Stimulated activated CD4-positive, alpha-beta T cell treated with anti-CD3 and anti-CD28 coated beads, Interleukin-4, amount 100 ng/mL, for 48 hours (primary cell): ENCODE measurements at places on chromosomes 12 and 14.
A peak's percentile ranks its signal among the peaks of the same experiment; 100 is the strongest.

GRCh38 chr14:75343911-75344310, 65.3 kb downstream of the FOS start:
- no peak for DNase-seq

DNA sequence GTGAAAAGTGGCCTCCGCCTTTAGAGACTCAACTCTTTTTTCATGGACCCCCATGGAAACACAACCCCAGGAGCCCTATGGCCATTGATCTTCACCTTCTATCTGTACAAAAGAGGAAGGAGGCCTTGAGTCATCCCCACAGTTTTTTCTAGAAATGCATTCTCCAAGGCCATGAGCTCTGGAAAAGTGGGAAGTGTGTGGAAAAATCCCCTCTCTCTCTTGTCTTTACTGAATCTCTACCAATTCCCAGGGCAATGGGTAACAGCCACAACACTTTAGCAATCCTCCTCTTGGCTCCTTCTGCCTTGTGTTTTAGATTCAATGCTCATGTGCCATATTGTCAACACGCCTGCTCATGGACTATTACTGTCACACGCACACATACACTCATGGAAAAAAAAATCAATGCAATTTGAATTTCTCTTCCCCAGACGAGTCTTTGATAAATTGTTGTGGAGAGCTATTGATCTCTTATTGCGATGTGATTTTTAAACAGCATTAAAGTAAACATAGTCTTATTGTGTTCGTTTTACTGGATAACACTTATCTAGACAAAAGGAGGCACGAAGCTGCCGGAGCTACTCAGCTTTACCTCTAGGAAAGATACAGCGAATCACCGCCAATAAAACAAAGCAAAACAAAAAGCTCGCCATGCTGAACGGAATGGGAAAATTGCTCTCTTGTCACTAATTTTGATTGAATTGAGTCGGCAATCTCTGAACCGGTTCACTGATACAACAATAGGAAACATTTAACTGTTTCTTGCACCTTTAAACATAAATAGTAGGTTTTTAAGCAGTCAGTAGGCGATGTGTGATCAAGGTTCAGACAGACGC, 260.3 kb downstream of the VRK1 start:
- no peak for DNase-seq

- no peak for DNase-seq
Measured at GRCh38 chr14:104441275-104442106, 138.1 kb upstream of the C14orf180 start.

DNA sequence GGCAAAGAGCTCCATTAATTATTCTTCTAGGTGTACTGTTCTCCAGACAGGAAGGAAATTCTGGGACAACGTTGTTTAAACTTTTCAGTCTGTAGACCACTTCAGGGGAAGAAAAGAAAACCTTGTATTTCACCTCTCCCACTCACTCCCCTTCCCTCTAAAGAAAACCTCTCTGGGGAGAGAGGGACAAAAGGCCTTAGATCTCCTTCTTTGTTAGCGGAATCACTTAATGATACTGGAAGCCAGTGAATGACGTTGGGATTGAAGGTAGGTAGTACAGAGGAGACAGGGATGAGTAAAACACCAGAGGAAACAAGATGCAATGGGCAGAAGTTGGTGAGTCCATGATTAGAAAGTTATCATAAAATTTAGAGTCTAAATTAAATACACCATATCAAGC, 38.7 kb upstream of the SGPP1 start:
- DNase-seq = no peak

DNA sequence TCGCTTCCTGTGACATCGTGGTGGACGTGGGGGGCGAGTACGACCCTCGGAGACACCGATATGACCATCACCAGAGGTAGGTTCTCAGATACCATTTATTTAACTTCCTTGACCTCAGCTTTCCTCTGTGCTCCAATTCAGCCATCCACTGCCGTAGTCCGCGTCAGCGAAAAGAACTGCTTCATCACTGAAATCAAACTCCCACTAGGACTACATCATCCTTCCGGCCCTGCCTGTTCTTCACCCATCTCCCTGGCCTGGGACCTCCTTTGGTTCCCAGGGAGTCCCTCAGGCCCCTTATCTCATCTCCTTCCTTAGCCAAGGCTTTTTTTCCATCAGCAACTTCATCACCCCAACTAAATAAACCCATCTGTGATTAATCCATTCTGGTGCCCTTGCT, 692 bp downstream of the MYG1 start:
- no peak for DNase-seq

DNA sequence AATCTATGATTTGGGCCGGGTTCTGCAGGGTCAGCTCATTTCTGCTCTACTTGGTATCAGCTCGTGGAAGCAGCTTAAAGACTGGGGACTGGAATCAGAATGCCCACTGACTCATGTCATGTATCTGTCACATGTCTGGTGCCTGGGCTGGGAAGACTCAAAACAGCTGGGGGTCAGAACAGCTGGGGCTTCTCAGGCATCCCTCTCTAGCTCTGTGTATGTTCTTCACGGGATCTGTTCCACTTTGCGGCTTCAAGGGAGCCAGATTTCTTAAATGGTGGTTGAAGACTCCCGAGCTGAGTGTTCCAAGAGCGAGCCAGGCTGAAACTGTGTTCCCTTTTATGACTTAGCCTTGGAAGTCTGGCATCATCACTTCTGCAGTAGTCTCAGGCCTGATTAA, 11.9 kb downstream of the AEBP2 start:
- no peak for DNase-seq

GRCh38 chr14:85528080-85528896, 1.7 kb upstream of the FLRT2 start:
- DNase-seq = no peak

DNA sequence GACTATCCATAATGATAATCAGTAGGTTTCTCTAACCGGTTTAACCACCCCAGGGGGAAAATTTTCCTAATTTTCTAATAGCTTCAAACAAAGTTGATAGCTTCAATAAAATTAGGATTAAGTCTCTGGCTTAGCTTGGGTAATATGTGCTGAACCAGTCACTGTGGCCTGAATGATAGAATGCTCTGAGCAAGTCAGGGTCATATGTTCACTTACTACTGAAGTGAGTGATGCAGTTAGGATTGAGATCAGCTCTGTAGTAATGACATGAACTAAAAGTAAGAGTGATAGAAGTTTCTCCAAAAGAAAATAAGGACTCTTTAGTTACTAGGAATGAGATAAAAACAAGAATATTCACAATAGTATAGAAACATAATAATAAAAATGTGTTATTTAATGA, 32.6 kb downstream of the ETNK1 start:
- no peak for DNase-seq

DNA sequence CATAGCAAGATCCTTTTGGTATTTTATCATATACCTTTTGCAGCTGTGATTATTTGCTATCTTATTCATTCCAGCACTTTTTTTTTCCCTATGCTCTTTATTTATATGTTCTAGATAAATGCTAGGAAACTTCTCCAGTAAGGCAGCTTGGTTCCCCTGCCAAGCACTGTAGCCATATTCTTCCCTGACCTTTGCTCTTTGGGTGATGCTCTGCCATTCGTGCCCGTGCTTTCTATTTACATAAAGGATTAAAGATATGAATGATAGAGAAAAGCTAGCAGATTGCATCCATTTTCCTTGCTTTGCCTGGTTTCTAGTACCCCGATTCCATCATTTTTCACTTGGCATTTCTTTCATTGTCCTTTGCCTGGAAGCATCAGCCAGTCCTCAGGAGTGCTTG, 42.2 kb downstream of the FNTB start:
- DNase-seq = no peak

DNA sequence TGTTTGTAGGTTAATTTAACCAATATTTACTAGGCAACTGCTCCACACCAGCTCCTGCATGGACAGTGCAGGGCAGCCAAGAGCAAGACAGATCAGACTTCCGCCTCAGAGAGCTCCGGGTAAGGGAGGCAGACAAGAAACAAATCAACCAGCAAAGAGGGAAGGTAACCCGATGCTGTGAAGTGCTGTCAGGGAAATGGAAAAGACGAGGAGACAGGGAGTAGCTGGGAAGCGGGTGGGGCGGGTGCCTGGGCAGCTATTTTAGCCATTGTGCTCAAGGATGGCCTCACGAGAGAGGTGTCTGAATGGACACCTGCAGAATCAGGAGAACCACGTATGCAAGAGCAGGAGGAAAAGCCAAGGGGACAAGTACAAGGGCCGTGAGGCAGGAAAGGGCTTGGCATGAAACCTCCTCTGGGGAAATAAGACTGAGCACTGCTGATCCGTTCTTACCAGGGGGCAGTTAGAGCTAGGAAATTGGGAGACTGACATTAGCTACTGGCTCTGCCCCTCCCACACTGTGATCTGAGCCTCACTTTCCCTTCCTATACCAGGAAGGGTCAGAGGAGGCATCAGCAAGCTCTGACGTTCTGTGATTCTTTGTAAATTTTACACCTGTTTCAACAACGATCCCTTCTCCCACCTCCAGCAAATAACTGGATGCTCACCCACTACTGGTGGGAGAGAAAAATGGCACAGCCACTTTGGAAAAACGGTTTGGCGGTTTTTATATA, 6.5 kb upstream of the TMEM119 start:
- no peak for DNase-seq

DNA sequence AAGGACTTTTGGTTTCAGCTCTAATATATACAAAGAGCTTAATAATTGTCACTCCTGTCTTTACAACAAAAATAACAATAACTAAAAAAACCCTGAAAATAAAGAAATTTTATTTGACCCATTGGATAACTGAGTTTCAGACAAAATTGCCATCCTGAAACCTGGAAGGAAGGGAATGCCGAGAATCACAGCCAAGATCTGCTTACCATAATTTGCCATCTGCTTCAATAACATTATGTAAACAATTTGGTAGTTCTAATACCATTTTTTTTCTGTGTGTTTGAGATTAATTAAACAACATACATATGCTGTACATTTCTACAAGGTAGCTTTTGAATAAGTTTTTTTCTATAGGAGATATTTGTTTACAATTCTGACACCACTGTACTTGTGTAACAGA, 596.3 kb upstream of the MGAT4C start:
- DNase-seq = no peak

GRCh38 chr14:104897330-104898194, 27.1 kb upstream of the PLD4 start:
- DNase-seq = no peak

GRCh38 chr12:89768586-89769482, 60.2 kb upstream of the ATP2B1 start:
- DNase-seq = peak; percentile 16

DNA sequence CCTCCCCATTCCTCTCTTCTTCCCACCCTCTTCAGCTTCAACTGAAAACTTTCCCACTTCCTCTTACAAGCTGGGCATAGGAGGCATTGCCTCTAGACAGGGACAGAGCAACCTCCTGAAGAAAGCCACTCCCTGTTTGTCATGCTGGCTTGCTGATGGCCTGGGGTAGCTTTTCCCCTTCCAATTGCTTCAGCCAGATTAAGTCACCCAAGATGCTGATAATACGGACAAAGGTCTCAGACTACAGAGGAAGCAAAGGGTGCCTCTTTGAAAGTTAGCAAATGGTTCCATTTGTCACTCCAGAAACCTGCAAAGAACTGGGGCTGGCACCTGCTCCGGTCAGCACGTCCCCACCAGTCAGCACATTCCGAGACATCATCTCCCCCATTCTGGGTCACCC, 6.0 kb downstream of the KRT2 start:
- no peak for DNase-seq

DNA sequence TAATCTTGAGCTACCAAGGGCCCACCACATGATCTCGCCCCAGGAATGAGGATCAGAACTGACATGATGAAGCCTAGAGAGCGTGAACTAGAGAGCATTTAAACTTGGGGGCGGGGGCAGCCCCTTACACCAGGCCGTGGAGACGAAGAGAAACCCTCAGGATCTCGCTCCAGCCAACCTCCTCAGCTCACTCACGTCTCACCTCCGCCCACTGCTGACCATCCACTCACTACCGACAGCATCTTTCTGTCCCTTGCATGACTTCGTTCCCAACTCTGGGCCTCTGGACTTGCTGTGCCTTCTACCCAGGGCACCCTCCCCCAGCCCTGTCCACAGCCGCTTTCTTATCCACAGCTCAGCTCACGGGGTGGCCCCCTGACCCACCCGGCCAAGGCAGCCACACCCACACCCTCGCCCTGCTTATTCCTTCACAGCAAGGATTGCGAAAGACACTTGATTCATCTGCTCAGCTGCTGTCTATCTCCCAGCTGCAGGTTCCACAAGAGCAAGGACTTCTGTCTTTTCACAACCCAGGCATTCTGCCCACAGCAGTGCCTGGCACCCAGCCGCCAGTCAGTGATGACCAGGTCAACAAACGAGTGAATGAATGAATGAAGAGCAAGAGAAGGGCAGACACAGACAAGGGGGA, 6.4 kb downstream of the STX2 start:
- no peak for DNase-seq

- no peak for DNase-seq
Measured at GRCh38 chr12:13073173-13073572, 29.0 kb downstream of the FAM234B start.

GRCh38 chr14:52155651-52156213, 86.9 kb upstream of the NID2 start:
- DNase-seq = no peak

DNA sequence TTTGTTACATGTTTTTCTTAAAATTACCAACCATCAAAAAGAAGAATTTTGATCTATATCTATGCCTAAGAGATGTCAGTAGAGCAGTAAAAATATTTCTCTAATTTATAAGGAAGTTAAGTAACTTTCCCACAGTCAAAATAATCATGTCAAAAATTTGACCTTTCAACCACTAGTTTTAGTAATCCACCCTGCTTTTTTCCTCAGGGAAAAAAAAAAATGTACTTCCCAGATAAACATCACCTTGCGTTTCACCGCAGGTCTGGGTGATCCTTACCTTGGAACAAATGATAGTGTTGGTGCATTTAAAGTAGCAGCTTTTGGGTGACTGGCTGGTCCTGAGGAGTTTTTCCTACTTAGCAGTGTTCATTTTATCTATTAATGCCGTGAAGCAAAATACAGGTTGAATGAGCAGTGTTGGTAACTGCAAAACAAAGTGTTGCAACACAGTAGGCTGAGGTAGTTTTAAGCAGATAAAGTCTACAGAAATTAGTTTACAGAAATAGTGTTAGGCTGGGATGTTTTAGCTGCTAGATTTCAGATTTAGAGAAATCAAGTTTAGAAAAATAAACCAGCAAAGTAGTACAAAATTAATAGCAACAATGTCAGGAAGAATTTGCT, 137.2 kb upstream of the DNM1L start:
- DNase-seq = no peak
